NCI-H2029 (cell line): ENCODE measurements at places on chromosomes 13 and 19.

- DNase-seq, result peak; percentile 49
Measured at GRCh38 chr19:11673608-11674041, 65.1 kb downstream of the ZNF823 start.

DNA sequence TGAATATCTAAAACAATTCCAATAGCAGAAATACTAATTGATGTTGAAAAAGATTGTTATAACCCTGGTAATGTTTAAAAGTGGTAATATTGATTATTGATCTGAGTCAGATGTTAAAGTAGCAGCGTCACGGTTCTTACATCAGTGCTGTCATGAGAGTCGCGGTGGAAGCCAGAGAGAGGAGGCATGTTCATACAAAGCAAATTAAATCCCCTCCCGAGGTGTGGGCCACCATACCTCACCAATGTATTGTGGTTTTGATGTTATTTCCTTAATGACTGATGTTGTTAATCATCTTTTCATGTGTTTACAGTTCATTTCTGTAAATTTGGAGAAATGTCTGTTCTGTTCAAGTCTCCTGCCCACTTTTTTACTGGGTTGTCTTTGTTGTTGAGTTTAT lies 11.2 kb downstream of the ZNF317 start:
- DNase-seq, result no peak

DNA sequence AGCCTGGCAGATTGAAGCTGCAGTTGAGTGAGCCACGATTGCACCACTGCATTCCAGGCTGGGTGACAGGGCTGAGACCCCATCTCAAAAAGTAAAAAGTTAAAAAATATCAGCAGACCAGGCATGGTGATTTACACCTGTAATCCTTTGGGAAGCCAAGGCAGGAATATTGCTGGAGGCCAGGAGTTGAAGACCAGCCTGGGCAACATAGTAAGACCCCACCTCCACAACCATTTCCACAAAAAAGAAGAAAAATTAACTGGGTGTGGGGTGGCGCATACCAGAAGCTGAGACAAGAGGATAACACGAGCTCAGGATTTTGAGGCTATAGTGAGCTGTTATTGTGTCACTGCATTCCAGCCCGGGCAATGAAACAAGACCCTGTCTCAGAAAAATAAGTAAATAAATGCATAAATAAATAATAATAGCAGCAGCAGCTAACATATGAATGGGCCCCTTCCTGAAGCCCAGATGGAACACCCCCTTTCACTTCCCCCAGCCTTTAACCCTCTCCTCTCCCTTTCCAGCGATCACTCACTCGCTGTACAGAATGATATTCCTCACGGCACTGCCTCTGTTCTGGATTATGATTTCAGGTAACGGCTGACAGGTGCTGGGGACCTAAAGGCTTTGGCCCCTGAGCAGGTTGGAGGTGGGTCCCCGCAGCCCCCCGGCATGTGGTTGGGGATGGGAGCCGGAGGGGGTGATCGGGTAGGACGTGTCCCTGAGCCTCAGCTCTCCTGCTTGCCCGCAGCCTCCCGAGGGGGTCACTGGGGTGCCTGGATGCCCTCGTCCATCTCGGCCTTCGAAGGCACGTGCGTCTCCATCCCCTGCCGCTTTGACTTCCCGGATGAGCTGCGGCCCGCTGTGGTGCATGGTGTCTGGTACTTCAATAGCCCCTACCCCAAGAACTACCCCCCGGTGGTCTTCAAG lies 3.2 kb downstream of the MAG start:
- no peak for DNase-seq

DNA sequence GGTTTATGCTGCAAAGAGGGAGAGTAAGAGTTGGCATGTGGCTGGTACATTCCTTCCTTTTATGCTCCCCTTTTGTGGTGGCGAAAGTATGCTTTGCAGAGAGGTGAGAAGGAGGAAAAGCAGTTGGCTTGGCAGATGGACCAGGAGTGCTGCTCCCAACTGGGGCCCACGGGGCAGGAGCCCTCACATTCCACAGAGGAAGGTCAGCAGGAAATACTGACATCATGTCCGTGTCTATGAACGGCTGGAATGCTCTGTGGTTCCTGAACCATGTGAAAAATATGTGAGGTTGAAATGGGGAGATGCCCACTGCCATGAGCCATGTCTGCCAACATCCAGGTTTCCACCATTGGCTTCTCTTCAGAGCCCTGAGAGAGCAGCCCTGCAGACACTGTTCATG lies 33.3 kb upstream of the GAS6 start:
- DNase-seq, result no peak

DNA sequence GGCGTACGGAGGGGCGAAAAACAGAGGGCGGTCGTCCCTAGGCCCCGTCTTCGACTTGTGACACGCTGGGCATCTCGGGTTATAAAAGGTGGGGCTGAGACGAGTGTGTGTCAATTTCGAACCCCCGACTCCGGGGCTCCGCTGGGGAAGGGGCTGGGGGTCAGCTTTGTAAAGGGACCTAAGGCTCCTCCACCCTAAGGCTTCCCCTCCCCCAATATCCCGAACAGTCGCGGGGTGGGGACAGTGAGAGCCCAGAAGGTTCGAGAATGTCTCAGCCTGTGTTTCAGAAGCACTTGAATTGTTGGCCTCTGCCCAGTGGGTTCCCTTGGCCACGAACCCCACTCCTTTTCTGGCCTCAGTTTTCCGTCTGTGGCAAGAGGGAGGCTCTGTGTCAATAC lies 450 bp downstream of the SELENOW start:
- no peak for DNase-seq

- no peak for DNase-seq
Measured at GRCh38 chr19:45231891-45232290, 13.3 kb downstream of the EXOC3L2 start.

GRCh38 chr19:47186446-47187334 lies 44.3 kb downstream of the BBC3 start:
- DNase-seq, result no peak

DNA sequence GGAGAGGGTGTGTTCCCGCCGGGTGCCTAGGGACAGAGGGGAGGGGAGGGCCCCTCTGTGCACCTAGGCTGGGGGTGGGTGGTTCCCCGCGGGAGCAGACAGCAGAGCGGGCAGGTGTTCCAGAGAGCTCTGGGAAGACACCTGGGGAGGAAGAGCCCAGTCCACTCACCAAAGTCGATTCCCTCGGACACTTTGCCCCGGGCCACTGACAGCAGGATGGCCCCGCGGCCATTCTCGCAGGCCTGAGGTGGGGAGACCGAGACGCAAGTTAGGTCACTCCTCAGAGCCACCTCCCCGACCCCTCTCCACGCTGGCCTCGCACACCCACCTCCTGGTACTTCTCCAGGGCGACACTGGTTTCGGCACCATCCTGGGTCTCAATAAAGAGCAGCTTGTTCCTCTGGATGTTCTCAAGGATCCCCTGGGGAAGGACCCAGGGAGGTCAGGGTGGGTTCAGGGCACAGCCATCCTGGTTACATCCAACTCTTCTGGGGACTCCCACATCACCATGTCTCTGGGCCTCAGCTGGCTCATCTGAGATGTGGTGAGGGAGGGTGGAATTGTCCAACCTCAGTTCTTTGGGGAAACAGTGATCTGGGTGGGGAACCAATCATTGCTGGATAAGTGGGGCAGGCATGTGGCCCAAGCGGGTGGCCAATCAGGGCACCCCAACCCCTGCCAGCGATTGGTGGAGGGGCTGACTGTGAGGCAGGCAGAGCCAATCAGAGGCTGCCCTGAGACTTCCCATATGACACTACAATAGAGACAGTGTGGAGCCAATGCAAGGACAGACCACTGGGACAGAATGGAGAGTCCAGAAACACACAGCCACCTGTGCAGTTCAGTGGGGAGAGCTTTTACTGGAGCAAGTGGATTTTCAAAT lies 12.6 kb downstream of the KLC3 start:
- no peak for DNase-seq

DNA sequence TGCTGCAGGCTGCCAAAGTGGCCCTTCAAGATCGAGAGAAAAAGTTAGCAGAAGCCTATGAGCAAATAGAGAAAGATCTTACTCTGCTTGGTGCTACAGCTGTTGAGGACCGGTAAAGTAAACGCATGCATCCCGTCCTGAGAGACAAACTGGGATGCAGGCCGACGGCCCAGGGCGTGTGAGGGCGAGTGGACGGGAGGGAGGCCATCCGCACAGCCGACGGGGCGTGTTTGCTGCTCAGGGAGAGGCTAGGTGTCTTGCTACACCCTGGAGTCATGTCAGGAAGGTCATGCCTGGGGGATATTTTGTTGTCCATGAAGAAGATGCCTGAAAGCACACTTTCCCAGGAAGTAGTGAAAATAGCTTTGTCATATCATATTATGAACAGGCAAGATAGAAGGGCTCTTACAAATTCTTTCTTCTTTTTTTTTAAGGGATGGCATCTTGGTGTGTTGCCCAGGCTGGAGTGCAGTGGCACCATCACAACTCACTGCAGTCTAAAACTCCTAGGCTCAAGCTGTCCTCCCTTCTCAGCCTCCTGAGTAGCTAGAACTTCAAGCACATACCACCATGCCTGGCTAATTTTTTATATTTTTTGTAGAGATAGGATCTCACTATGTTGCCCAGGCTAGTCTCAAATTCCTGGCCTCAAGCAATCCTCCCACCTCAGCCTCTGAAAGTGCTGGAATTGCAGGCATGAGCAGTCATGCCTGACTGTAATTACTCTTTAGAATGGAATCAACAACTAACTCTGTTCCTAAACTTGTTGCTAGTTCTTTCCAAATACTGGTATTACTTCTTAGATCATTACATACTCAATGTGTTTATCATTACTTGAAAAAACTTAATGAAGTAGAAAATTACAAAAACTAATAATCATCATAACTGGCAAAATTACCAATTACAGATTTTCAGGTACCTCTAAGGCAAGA lies 117.6 kb upstream of the MCF2L start:
- DNase-seq, result no peak

DNA sequence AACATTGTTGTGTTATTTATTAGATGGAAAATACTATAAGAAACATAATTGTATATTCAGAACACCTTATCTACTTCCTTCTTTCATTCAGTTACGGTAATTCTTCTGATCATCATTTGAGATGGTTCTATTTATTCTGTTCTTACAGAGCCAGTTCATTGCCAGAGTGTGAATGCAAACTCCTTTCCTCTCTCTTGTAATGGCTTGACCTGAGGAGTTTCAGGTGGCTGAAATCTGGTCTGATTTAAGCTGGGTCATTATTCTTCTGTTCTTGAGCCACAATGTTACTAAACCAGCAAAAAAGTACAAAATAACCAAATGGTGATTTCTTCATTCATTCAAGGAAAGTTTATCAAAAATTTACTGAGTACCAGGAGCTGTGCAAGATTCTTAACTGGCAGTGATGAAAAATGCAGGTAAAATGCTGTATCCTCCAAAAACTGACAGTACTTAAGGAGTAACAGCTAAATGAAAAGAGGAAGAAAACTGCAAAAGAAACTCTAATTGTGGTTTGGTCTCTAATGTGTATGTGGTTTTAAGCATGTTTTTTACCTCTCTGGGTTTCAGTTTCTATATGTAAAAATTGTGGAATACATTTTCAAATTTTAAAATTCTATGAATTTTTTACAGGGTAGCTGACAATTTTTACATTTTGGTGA lies 182.4 kb upstream of the UFM1 start:
- no peak for DNase-seq

- DNase-seq, result no peak
Measured at GRCh38 chr19:4229179-4229931, at the start of gene EBI3. Gene EBI3, plus strand, starts transcription at chr19:4229523. Its CDS starts 28 bp downstream, at chr19:4229551.

DNA sequence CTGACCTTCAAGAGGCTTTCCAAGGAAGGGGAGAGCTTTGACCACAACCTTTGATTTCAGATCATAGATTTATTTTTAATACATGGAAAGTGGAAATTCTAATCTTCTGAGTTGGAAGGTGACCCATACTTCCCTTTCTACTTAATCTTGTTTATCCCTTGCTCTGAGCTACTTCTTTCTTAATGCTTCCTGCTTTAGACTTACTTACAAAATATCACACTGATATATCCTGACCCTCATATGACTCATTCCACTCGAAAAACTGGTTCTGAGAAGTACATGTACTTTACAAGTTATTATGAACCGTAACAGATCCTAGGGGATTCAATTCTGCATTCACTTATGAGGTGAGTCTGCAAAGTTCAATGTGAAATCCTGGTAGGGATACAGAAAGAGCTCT lies 76.2 kb upstream of the IRS2 start:
- DNase-seq, result peak; percentile 42

DNA sequence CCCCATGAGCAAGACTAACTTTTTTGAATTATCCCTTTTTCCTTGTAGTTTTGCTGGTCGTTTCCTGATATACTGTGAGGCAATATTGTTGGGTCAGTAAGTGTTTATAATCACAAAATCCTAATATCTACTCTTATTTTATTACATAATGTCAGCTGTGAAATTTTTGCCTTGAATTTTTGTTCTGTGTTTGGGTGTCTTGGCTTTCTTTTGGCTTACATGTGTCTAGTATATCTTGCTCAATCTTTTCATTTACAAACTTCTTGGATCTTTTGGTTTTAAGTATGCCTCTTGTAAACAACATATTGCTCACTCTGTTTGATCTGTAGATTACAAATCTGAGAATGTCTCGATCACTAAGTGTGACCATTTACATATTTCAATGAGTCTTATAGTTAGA lies 330.3 kb upstream of the ARGLU1 start:
- no peak for DNase-seq

DNA sequence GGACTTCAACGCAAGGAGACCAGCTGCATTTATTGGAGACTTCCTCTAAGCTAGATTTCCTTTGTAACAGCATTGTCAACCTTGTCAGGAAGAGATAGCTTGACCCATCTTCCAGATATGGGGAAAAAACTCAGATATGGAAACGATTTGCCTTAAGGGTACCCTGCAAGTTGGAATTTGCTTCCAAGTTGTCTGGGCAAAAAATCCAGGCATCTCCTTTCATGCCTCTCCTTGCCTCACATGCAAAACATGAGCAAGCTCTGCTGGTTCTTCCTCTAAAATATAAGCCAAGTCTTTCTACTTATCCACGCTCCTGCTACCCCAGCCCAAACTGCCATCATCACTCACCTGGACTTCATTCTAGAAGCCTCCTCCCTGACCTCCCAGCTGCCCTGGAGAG lies 6.4 kb upstream of the DNMT1 start:
- no peak for DNase-seq

- no peak for DNase-seq
Measured at GRCh38 chr19:334296-335071, 10.1 kb downstream of the MIER2 start.

- no peak for DNase-seq
Measured at GRCh38 chr19:7788178-7788932, 25.3 kb downstream of the CLEC4M start.

GRCh38 chr13:97913206-97913605 lies 40.3 kb upstream of the IPO5 start:
- no peak for DNase-seq

DNA sequence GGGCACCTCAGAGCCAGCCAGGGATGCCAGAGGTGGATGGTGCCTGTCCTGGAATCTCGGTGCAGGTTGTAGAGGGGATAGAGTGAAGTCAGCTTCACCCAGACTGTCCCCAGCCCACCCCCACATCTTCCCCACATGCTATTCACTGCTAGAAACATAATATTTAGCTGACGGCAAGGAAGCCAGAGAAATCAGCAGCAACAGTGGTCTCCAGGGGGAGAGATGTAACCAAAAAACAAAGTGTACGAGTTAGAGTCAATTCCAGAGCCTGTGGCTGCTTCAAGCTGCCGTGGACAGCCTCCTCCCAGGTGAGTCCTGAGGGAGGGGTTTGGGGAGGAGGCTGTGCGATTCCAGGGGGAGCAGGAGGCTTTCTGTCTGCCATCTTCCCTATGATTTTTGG lies 97.6 kb downstream of the ZNF536 start:
- no peak for DNase-seq

GRCh38 chr19:53853707-53854106 lies 14.0 kb upstream of the MYADM start:
- DNase-seq, result no peak

- DNase-seq, result no peak
Measured at GRCh38 chr19:40165362-40165937, 25.8 kb upstream of the MAP3K10 start.
